ENCODE measurements at places on chromosomes 12 and 14.

- DNase-seq = no peak
Observed at GRCh38 chr14:94535506-94535905, 25.7 kb upstream of the SERPINA4 start.

DNA sequence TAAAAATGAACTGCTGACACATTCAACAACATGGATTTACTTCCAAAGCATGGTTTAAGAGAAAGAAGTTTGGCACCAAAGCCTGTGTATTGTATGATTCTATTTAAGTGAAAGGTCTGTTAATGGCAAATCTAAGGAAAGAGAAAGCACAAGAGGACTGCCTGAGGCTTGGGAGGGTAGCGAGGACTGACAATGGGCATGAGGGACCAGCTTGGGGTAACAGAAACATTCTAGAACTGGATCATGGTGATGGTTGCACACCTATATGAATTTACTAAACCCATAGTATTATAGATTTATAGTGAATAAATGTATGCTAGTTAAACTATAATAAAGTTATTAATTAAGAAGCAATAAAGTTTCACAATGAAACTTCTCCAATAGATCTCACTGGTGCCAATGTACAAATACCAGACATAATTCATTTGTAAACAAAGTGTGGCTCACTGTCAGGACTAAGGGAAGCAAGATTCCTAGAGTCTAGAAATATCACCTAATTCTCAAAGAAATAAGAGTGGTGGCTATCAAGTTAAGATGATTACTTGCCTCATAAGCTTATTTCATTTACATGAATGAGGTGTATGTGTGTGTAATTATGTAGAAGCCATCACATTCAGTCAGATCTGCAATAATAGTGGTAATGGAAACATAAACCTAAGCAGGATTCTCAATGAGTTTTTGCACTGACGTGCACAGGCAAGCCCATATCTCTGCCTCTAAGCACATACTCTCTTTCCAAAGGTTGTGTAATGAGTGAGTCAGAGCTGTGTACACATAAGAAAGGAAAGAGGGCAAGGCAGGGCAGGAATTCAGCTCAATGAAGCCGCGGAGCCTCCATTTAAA lies 353.4 kb downstream of the KCNH5 start:
- DNase-seq = no peak

GRCh38 chr14:104726600-104727451 lies 2.8 kb downstream of the ADSS1 start:
- DNase-seq = no peak

GRCh38 chr14:23537351-23538049 lies 14.1 kb downstream of the ZFHX2 start:
- no peak for DNase-seq

DNA sequence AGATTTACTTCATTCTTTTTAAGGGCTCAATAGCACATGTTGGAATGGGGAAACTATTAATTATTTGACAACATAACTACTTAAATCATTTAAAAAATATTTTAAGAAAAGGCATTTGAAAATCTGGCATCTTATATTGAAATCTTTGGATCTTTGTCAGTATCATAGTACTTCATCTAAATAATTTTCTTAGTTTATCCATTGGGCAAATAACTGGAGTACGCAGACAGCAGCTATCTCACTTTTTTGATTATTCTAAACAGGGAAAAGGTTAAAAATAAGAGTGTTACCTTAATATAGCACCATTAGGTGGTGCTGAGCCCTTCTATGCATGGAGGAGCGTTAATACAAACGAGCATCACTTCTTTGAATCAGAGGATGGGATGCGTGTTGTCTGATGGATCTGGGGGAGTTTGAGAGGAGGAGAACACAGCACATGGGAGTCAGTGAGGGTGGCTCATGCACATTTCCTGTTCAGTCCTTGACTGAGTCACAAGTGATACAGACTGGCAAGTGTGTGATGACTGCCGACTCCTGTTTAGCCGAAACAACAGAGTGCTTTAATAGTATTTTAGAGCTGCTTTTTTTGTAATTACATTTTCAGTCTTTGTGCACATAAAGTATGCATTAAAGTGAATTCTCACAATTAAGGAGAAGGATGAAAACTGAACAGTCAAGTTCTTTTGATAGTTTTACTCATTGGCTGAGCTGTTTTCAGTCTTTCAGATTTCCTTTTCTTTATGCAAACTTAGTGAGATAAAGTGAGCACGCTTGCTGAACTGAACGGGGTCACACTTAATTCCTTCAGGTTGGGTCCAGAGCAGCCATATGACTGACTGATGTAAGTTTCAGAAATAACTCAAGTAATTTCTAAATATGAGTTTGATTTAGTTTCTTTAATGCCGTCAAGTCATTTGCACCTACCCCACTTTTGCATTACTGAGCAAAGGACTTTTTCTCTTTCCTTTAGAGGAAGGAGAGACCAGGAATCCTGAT lies 92.7 kb downstream of the DIP2B start:
- DNase-seq = peak; percentile 77

GRCh38 chr12:22459838-22460490 lies 84.4 kb downstream of the C2CD5 start:
- DNase-seq = no peak

- no peak for DNase-seq
Observed at GRCh38 chr12:47155457-47156166, 75.9 kb upstream of the AMIGO2 start.

DNA sequence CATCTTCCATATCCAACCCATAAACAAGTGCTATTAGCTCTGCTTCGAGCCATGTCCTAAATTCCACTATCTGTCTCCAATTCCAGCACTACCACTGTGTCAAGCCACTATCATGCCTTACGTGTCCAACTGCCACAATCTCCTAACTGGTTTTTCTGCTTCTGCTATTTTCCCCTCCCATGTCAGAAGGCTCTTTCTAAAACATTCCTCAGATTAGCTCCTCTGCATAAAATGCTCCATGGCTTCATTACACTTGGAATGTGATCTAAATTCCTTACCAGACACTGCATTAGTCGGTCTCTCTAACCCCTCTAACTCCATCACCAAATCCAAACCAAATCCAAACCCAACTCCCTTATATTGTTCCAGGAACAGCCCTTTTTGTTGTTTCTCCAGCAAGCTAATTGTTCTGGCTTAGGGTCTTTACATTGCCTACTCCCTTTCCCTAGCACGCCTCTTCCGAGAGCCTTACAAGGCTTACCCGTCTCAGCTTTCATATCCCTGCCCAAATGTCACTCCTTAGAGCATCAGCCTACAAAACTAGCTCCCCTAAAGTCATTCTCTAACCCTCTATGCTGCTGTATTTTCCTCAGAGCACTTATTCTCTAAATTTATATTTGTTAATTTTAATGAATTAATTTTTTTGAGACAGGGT lies 139.7 kb downstream of the HELB start:
- DNase-seq = no peak

- DNase-seq = no peak
Observed at GRCh38 chr12:15268309-15268708, 47.1 kb upstream of the RERG start.

DNA sequence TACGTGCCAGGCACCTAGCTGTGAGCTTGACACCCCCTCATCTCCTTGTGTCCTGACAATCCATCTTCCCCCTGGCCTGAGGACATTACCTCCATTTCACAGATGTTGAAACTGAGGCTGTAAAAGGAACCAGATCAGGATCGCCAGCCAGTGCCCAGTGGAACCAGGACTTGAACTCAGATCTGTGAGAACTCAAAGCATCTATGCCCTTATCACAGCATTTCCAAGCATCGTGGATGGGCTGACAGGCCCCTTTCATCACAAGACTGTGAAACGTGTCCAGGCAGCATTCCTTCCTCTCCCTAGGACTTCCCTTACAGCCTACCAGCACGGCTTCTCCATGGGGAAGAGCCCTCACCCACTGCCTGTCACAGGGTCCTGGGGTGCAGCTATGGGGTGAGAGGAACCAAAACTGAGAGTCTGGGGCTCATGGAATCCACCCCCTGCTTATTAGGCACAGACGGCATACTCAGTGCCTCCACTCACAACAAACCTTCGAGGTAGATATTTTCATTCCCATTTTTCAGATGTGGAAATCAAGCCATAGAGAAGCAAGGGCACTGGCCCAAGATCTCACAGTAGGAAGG lies 26.9 kb downstream of the CMKLR1 start:
- DNase-seq = no peak

DNA sequence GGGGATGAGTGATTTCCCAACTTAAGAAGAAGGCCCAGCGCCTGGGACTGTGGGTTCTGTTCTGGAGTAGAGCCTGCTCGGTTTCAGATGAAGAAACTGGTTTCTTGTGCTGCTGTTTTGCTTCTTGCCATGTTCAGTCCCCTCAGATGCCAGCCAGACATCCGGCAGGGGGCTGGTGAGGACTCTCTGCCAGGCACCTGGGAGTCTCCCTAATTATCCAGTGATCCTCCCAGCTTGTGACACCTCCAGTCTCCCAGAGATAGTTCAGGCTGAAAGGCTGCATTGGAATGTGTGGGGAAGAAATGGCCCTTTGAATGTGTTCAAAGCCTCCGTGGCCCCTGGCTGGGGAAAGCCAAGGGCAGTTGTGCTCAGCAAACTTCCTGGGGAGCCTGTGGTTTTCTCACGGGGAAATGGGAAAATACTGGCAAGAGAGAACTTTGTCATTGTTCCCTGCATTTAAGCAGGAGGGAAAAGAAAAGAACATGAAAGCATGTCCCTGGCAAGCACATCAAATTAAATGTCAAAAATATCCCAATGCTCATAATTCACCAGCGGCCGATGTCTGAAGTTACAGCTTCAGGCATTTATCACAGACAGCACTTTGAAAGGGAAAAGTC lies 8.5 kb upstream of the SERPINA12 start:
- no peak for DNase-seq

- DNase-seq = no peak
Observed at GRCh38 chr12:105018012-105018411, 31.9 kb downstream of the NOPCHAP1 start.

Measured in stimulated activated CD4-positive, alpha-beta T cell treated with anti-CD3 and anti-CD28 coated beads, Interleukin-1b, Interleukin-23, amount 100 ng/mL, for 48 hours (primary cell).